ENCODE measurements at places on chromosomes 7 and 10.

DNA sequence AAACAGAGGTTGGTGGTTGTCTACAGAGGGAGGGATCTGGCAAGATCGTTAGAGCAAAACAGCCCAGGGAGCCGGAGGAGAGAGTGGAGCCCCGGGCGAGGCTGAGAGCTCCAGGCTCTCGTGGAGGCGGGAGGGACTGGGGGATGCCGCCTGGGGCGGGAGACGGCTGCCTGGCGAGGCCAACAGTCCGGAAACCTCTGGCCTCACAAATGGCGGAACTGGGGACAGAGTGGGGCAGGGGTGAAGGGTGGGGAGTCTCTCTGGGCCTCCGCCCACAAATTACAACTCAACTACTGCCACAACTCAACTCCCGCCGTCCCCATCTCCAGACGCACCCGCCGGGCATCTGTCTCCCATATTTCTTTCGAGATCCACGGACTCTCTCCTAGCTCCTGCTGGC, 47.7 kb downstream of the CLEC2L start:
- no peak for DNase-seq

GRCh38 chr7:103795787-103796186, 193.7 kb downstream of the RELN start:
- DNase-seq: no peak

DNA sequence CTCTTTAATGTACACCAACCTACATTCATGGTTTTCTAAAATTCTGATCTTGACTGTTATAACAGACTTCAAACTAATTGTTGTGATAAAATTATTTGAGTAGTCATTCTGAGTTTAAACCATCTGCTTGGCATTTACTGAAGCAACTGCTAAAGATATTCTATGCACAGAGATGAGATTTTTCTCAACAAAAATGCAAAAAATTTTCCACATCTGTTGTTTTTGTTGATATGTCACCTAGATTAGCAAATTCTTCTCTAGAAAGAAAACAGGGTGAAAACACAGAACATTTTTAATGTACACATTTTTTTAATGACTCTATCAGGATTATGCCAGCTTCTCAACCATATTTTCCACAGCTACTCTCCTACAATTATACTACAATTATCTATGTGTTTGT, 42.7 kb downstream of the ARHGAP12 start:
- DNase-seq: no peak

GRCh38 chr7:137606061-137606674, 240.6 kb downstream of the DGKI start:
- DNase-seq: peak; percentile 82

- DNase-seq: no peak
Observed at GRCh38 chr7:26117142-26117807, 34.7 kb upstream of the NFE2L3 start.

DNA sequence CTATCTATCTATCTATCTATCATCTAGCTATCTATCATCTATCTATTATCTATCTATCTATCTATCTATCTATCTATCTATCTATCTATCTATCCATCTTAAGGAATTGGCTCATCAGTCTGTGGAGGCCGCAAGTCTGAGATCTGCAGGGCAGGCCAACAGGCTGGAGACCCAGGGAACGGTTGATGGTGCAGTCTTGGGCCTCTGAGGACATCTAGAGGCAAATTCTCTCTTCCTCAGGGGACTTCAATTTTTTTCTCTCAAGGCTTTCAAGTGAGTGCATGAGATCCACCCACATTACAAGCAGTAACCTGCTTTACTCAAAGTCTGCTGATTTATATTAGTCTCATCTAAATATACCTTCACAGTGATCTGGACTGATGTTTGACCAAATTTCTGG, 197.0 kb downstream of the GLRX3 start:
- peak; percentile 78 for DNase-seq

GRCh38 chr10:14345262-14345661, 14.5 kb upstream of the FRMD4A start:
- no peak for DNase-seq

GRCh38 chr10:8229153-8229552, 174.7 kb downstream of the GATA3 start:
- no peak for DNase-seq

GRCh38 chr7:73742753-73743641, 4.4 kb upstream of the ABHD11 start:
- no peak for DNase-seq

GRCh38 chr10:103525901-103526300, 32.4 kb downstream of the NEURL1 start:
- no peak for DNase-seq

DNA sequence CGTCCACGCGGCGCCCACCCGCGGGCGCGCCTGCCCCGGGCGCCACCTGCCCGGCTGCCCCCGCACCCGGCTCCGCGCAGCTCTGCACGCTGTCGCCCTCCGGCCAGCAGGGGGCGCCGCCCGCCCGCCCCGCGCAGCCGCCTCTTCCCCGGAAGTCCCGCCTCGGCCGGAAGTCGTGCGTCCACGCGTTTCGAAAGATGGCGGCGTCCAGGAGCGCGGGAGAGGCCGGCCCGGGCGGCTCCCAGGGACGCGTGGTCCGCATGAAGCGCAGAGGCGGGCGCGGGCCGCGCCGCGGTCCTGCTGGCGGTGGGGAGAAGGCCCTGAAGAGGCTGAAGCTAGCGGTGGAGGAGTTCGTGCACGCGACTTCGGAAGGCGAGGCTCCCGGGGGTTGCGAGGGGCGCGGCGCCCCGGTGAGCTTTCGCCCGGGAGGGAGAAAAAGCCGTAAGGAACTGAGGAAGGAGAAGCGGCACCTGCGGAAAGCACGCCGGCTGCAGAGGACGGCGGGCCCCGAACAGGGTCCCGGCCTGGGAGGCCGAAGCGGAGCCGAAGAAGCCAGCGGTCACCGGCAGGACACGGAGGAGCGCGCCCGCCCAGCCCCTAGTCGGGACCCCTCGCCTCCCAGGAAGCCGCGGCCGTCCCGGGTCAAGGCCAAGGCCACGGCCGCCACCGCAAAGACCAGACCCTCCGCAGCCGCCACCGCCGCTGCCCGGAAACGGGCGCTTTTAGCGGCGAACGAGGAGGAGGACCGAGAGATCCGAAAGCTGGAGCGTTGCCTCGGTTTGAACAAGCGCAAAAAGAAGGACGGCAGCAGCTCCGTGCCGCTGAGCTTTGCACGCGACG, at the start of gene NOM1:
Gene NOM1 (plus strand): TSS at position 172 of the 840 bp plus-strand sequence. CDS start 26 bp downstream, at position 198.
- peak; percentile 97 for DNase-seq

- DNase-seq: no peak
Observed at GRCh38 chr10:33704214-33704830, 369.9 kb upstream of the NRP1 start.

GRCh38 chr7:99707096-99707495, 27.3 kb upstream of the CYP3A5 start:
- no peak for DNase-seq

GRCh38 chr7:522071-522950, 2.7 kb upstream of the PDGFA start:
- DNase-seq: peak; percentile 77

- no peak for DNase-seq
Observed at GRCh38 chr7:132430861-132431822, 145.1 kb downstream of the PLXNA4 start.

GRCh38 chr7:50628434-50629084, 63.4 kb upstream of the DDC start:
- DNase-seq: no peak

GRCh38 chr7:6159524-6160031, 112.8 kb downstream of the CYTH3 start:
- DNase-seq: no peak

DNA sequence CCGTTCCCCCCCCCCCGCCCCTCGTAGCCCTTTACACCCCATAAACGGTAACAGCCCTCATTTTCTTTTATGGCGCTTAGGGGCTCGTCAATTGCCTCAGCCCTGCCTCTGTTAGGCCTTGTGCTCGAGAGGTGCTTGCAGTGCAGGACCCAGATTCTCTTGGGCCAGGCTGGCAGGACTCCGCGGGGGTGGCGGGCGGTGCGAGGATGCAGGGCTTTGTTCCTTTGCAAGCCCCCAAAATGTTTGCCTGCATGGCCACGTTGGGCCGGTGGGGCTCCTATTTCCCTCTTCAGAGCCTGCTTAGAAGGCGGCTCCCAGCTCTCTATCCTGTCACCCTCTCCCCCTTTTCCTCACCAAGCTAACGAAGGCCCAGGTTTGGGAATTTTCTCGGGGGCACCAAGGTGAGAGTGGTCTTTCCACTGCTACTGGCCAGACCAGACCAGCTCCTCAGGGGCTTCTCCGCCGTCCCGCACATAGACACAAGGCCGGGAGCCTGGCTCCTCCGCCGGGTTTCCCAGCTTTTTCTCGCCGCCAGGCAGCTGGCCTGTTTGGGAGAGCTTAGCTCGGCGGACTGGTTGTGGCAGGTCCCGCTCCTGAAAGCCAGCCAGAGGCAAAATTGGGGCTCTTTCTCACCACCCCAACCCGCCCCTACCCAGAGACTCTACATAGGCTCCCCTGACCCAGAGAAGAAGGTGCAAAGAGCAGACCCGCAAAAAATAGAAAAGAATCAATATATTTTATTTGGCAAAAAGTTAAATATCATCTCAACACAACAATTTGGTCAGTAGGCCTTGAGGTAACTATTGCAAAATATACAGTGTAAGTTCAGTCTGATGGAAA, 3.4 kb downstream of the HOXA9 start:
- DNase-seq: peak; percentile 47

DNA sequence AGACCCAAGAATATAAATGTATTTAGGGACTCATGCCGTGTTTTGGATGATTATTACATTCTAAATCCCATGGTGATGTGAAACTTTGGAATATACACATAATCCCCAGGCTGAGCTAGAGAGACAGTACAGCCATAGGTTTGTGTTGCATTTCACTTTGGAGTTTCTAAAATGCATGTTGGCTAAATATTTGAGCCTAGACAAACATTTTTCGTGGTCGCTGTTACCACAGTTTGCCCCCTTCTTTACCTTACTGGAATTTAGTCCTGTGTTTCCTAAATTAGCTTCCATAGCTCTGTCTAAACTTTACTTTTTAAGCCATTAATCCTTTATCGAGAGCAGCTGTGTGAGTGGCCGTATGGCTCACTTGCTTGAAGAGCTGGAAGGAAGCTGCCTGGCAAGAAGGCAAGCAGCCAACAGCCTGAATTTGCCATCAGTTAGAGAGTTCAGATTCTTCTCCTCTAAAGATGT, 192.0 kb downstream of the BICC1 start:
- DNase-seq: no peak

DNA sequence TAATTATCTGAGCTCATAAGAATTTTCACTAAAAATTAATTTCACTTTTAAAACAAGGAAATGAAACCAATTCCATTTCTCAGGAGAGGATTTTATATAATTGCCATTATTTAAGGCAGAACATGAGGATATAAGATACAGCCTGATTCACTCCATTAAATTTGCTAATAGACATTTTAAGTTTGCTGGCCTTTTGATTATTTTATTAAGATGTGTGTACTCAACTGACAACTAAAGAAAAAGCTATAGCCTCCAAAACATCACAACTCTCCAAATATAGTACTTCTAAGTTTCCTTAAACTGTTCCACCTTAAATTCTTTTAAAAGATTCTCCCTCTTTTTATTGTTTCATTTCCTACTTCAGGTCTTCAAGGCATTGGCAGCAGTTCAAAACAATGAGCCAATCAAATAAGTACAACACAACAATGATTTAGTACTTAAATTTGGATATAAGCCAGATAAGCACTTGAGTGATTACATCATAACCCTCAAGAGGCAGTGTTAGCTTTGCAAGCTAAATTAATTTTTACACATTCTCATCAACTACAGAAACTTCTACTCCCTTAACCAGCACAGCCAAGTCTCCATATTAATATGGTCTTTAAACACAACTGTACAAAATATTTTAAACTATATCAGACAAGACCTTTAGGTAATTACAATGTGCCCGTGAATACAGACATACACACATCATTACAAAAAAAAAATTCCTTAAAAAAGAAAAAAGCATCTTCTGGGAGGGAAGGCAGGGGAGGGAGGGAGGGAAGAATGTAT, 121.8 kb downstream of the KMT2C start:
- peak; percentile 84 for DNase-seq

DNA sequence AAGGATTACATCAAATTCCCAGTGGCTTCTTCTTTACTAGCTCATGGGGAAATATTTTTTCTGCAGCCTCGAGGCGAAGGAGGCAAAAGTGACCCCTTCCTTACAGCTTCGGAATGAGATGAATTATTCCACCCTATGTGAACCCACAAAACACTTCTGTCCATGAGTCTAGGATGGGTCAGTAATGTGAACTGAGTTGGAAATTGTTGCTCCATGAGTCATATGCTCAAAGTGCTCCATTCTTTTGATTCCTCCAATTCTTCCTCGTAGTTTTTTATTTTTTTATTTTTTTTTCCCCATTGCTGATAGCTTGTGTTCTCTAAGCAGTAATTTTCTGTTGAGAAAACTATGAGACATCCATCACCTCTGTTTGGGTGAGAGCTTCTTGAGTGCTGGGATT, 31.7 kb upstream of the FAM204A start:
- no peak for DNase-seq

DNA sequence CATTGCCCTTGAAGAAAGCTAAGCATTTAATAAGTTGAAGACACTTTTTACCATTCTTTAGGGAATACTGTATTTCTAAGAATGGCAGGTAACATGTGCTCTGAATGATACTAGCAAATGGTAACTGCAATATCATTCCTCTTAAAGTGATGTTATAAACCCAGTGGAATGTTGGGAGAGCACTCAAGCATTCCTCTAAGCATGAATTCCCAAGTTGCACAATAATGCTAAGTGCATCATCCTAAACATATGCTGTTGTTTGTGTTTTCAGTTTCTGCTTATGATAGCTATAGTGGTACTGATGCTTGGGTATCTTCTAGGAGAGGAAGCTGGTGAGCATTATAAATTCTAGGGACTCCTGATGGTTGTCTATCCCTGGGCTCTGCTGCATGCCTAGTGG, 673.9 kb downstream of the PHTF2 start:
- DNase-seq: no peak

GRCh38 chr10:4285121-4285520, 500.1 kb upstream of the KLF6 start:
- DNase-seq: no peak

GRCh38 chr10:124643330-124644009, 100.7 kb downstream of the FAM53B start:
- DNase-seq: no peak

GRCh38 chr10:102384053-102384452, 11.5 kb upstream of the NFKB2 start:
- DNase-seq: no peak

- peak; percentile 79 for DNase-seq
Observed at GRCh38 chr10:13219685-13220670, 14.2 kb downstream of the UCMA start.

GRCh38 chr7:8232999-8233847, 28.7 kb downstream of the ICA1 start:
- peak; percentile 31 for DNase-seq

DNA sequence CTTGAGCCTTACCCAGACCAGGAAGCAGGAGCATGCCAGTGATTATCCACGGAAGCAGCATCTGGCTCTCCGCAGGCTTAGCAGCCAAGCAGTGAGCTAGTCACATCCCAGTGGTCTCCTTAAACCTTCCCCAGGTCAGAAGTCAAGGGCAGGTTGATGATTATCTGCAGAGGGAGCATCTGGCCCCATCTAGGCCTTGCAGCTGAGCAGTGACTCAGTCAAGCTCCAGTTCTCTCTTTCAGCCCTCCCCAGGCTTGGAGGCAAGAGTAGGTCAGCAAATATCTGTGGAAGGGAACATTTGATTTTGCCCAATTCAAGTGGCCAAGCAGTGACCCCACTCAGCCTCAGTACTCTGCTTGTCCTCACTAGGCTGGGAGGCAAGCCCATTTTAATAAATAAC, 61.6 kb downstream of the ANKRD7 start:
- no peak for DNase-seq

All from Karpas-422 (cell line).